ENCODE measurements at places on chromosomes 5 and 9.

DNA sequence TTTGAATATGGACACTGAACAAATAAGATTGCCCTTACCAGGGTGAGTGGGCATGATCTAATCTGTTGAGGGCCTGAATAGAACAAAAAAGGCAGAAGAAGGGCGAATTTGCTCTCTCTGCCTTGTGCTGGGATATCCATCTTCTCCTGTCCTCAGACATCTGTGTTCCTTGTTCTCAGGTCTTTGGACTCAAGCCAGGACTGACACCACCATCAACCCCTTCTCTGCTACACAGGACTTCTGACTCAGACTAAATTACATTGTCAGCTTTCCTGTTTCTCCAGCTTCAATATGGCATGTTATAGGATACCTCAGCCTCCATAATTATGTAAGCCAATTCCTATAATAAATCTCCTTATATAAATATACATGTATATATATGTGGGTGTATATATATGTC lies 40.8 kb upstream of the SLCO6A1 start:
- no peak for DNase-seq

DNA sequence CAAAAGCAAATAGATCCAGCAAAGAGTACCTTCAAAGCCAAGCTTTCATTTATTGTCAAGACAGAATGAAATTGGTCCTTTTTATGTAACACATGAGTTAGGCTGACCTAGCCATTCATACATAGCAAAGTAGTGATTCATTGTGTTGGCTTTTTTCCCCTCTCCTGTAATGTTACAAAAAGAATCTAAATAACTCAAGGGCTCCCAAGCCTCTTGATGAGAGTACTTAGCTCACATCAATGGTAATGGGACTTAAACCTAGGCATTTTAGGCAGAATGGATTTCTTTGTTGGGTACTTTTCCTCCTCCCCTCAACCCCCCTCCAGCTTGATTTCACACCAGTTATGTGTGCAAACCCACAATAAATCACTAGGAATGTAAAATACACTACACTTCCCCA lies 123.7 kb downstream of the EBF1 start:
- DNase-seq = no peak

- DNase-seq = no peak
Observed at GRCh38 chr5:8135742-8136141, 266.8 kb downstream of the MTRR start.

- no peak for DNase-seq
Observed at GRCh38 chr5:74020503-74020902, 394.5 kb downstream of the ARHGEF28 start.

DNA sequence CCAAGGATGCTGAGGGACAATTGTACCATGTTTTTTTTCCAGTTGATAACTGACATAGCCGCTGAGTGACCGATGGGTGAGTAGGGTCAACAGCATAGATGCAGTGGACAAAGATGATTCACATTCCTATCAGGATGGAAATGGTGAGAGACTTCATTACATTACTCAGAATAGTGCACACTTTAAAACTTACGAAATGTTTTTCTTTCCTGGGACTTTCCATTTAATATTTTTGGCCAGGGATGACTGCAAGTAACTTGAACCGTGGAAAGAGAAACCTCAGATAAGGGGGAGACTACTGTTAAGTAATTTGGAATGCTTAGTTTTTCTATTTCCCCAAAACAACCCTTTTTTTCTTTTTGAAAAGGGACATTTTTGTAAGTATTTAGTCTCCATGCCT lies 3.0 kb upstream of the TUSC1 start:
- no peak for DNase-seq

GRCh38 chr9:121328876-121329681 lies 41.0 kb downstream of the STOM start:
- no peak for DNase-seq

DNA sequence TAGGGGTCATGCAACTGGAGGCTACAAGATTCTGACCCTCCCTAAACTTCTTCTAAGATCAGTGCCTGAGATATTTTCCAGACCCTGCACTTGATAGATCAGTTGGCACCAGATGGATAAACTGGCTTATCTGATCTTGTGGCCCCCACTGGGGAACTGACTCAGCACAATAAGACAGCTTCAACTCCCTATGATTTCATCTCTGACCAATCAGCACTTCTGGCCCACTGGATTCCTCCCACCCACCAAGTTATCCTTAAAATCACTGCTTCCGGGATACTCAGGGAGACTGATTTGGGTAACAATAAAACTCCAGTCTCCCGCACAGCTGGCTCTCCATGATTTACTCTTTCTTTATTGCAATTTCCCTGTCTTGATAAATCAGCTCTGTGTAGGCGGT lies 2180.4 kb upstream of the WWC1 start:
- no peak for DNase-seq

- DNase-seq = no peak
Observed at GRCh38 chr5:139149477-139150199, 48.5 kb downstream of the SIL1 start.

- peak; percentile 20 for DNase-seq
Observed at GRCh38 chr5:159341906-159342310, 11.6 kb upstream of the IL12B start.

DNA sequence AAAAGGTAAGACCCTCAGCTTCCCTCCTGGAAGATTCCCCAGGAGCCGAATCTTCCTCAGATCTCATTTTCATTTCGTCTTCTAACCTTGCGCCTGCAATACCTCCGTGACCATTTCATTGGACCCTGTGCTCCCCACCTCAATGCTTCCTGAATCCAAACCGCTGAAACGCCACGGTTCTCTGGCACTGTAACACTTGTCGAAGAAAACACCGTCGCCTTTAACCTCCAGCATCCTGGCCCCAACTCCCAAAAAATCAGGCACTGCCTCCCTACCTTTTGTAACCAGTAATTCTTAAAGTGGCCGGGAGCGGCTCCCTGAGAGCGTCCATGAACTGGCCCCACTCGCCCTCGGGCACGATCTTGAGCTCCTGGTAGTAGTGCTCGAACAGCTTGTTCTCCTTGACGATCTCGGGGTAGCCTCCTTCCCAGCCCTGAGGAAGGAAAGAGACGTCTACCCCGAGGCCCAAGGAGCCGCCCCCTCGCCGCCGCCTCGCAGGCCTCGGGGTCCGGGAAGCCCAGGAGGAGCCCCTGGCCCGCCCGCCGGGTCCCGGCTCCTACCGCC lies 438 bp downstream of the NSUN2 start:
- DNase-seq = no peak

DNA sequence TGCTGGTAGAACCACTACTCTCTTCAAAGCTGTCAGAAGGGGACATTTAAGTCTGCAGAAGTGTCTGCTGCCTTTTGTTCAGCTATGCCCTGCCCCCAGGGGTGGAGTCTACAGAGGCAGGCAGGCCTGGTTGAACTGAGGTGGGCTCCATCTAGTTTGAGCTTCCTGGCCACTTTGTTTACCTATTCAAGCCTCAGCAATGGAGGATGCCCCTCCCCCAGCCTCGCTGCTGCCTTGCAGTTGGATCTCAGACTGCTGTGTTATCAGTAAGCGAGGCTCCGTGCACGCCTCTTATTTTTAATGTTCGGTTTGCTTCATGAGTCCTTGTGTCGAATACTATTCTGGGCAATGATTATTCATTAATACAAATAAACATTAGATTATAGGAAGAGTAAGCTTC lies 3.1 kb upstream of the SLC27A6 start:
- DNase-seq = no peak

- peak; percentile 27 for DNase-seq
Observed at GRCh38 chr9:94639061-94639998, at the start of gene FBP1. Gene FBP1, minus strand, starts transcription at chr9:94639518. Its CDS starts 208 bp downstream, at chr9:94639310.

- peak; percentile 32 for DNase-seq
Observed at GRCh38 chr9:63816751-63817621, 1468.0 kb downstream of the FOXD4L5 start.

GRCh38 chr9:92385953-92386352 lies 18.4 kb downstream of the OGN start:
- no peak for DNase-seq

DNA sequence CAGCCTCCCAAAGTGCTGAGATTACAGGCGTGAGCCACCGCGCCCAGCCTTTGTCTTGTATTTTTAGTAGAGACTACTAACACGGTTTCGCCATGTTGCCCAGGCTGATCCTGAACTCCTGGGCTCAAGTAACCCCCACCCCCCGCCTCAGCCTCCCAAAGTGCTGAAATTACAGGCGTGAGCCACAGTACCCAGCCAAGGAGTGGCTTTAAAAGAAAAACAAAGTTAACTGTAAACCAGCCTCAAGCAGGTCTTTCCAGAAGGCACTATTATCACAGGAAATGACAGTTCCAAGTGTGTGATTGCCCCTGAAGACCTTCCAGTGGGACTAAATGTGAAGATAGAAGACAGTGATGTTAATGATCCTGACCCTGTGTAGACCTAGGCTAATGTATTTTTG lies 31.1 kb downstream of the SIL1 start:
- no peak for DNase-seq

DNA sequence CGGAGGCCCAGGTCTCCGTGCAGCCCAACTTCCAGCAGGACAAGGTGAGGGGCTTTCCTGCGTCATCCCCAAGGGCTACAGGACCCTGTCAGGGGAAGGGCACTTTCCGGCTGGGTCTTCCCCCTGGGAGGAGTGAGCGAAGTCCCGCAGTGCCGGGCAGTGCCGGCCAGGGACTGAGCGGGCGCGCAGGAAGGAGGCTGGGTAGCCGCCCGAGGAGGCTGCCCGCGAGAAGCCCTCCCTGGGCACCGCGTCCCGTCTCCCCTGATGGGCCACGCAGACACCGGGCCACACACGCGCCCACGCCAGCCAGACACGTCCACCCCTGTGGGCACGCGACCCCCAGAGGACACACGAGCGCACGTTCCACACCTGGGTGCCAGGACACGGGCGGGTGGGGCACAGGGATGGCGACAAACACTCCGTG lies 357 bp downstream of the PTGDS start:
- DNase-seq = no peak

DNA sequence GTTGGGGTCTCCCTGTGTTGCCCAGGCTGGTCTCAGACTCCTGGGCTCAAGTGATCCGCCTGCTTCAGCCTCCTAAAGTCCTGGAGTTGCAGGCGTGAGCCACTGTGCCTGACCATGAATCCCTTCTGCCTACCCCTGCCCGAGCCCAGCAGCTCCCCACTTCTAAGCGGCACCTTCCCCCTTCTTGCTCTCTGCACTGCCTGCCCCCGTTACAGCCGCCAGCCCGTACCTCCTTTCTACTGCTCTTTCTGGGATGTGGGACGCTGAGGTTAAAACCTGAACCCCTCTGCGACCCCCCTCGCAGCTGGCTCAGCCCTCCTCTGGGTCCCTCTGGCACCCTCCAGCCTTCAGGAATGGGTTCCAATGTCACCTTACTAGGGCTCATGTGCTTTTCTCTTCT lies 249.6 kb downstream of the PBX3 start:
- DNase-seq = no peak

DNA sequence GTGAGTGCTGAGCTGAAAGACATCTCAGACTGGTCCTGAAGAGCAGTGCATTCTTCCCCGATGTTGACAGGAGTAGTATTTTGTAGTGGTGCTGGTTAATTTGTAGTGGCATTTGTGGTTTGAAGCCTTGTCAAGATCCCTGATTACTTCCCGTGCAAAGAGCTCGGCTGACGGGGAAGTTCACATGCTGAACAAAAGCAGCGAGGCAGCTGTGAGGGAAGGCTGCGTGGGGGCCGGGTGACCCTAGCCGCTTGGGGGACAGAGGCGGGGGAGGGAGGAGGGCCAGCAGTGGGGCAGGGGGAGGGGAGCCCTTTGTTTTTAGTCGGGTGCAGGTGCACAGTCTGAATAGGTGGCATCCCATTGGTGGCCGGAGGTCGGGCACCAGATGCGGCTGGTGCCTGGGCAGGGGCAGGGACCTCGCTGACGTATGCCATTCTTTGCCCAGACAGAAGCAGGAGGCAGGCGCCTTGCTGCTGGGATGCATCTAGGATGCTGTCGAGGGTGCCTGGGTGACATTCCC lies 64.7 kb downstream of the CRB2 start:
- no peak for DNase-seq

DNA sequence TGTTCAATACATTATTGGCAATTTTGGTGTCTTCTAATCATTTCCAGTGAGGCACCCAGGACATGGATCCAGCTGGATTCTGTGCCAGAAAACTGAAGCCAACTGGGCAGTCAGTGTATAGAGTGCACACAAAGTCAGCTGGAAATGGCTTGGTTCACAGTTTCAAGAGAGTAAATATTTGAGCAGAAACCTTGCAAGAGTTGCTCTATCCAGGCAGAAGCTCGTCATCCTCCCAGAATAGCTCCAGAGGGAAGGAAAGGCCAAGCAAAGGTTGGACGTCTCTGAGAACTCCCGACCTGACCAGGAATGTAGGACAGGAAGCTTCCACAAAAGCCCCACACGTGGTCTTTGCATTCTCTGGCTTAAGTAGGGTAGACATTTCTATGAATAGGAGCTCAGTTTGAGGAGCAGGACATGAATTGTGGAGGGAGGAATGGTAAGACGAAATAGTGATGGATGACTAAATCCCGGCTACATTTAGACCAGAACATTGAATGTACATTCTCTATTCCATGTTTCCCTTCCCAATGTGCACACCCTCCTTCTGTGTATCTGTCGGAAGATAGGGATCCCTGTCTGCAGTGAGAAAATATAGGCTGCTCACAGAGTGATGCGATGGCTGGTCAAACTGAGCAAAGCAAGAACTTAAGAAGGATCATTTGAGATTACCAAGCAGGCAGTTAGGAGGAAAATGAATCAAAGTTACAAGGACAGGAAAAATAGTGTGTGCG lies 72.7 kb upstream of the FCN2 start:
- no peak for DNase-seq

DNA sequence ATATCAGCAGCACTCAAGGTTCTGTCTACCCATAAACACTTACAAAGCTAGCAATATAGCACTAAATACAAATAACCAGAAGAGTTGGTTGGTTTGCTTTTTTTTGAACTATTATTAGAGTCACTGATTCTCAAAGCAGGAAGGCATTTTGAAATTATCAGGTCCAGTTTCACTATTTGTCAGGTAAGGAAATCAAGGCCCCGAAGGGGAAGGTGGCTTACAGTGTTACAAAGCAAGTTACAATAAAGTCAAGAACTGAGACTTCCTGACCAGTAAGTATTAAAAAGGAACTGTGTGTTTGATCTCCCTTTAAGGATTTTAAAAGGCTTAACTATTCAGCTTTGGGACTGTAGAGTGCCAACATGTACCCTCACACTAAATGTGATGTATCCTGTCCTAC lies 10.8 kb downstream of the C5orf15 start:
- DNase-seq = no peak
